A375 (cell line): ENCODE measurements at places on chromosomes 2 and 18. TPM values are rescaled to one million over a fixed set of nuclear protein-coding genes. Genes with fewer than 3 reads are reported as not detected.

Gene IL1RL1
- total RNA-seq, result 2.8 and 4.2 TPM in 2 replicates

Gene GNLY
- total RNA-seq, result not detected in 2 replicates

Gene ARL6IP6
- 13.8 and 17.7 TPM in 2 replicates for total RNA-seq

Gene VRK2
- 19.0 and 23.6 TPM in 2 replicates for total RNA-seq

Gene SOWAHC
- 7.9 and 12.4 TPM in 2 replicates for total RNA-seq

Gene TXNDC2
- total RNA-seq, result 0.08 TPM in 1 of 2 replicates, not detected in the other

Gene SLC11A1
- total RNA-seq, result 0.16 and 1.7 TPM in 2 replicates

Gene C2orf78
- not detected in 2 replicates for total RNA-seq

Gene AOX1
- total RNA-seq, result 2.6 and 3.1 TPM in 2 replicates

Gene NOP58
- 104 and 125 TPM in 2 replicates for total RNA-seq

Gene TMEM17
- total RNA-seq, result 4.3 TPM in 2 replicates

Gene HTRA2
- 50.9 and 52.6 TPM in 2 replicates for total RNA-seq

Gene GALNT14
- 27.8 and 28.3 TPM in 2 replicates for total RNA-seq

Gene ZBTB7C
- total RNA-seq, result not detected in 2 replicates

Gene TIGD1
- total RNA-seq, result 9.6 and 12.2 TPM in 2 replicates

Gene FRZB
- not detected in 2 replicates for total RNA-seq

Gene NAT8
- total RNA-seq, result not detected in 2 replicates

Gene SPDYA
- 0.49 and 1.6 TPM in 2 replicates for total RNA-seq

Gene INHA
- total RNA-seq, result 0.83 and 1.7 TPM in 2 replicates

Gene POTEJ
- 0.03 and 0.19 TPM in 2 replicates for total RNA-seq

Gene TMEFF2
- 0.08 and 0.40 TPM in 2 replicates for total RNA-seq

Gene CD226
- total RNA-seq, result 0.15 and 0.42 TPM in 2 replicates

Gene NCL
- 364 and 366 TPM in 2 replicates for total RNA-seq

Gene GTF2A1L
- total RNA-seq, result 0.08 TPM in 1 of 2 replicates, not detected in the other

Gene ROCK1
- 13.9 and 15.3 TPM in 2 replicates for total RNA-seq

Gene AMER3
- total RNA-seq, result not detected in 2 replicates

Gene DSG1
- total RNA-seq, result not detected in 2 replicates

Gene CRYBA2
- 4.2 TPM in 1 of 2 replicates, not detected in the other for total RNA-seq

Gene C2orf80
- total RNA-seq, result not detected in 2 replicates

Gene HDLBP
- total RNA-seq, result 326 and 357 TPM in 2 replicates

Gene CYTIP
- total RNA-seq, result not detected in 2 replicates

Gene RAPGEF4
- total RNA-seq, result 0.53 and 2.2 TPM in 2 replicates

Gene C1GALT1C1L
- 1.1 and 3.3 TPM in 2 replicates for total RNA-seq

Gene KANSL1L
- 5.7 and 7.7 TPM in 2 replicates for total RNA-seq

Gene STAT4
- 0.11 TPM in 1 of 2 replicates, not detected in the other for total RNA-seq

Gene CNRIP1
- total RNA-seq, result 6.5 and 7.6 TPM in 2 replicates

Gene NXPH2
- total RNA-seq, result 0.42 TPM in 1 of 2 replicates, not detected in the other

Gene SFTPB
- total RNA-seq, result not detected in 2 replicates

Gene HOXD4
- 0.74 and 1.1 TPM in 2 replicates for total RNA-seq

Gene SLC9A4
- not detected in 2 replicates for total RNA-seq

Gene RFTN2
- 0.88 and 2.3 TPM in 2 replicates for total RNA-seq

Gene OTX1
- total RNA-seq, result 1.3 and 1.5 TPM in 2 replicates

Gene AQP12B
- total RNA-seq, result not detected in 2 replicates

Gene ADD2
- 11.0 and 20.1 TPM in 2 replicates for total RNA-seq

Gene SNRNP27
- 53.8 and 56.6 TPM in 2 replicates for total RNA-seq

Gene RIT2
- total RNA-seq, result not detected in 2 replicates

Gene FNDC4
- total RNA-seq, result 3.2 and 3.8 TPM in 2 replicates

Gene MXD1
- total RNA-seq, result 6.3 and 8.0 TPM in 2 replicates

Gene SLC14A1
- 22.7 and 27.3 TPM in 2 replicates for total RNA-seq

Gene GREB1L
- 2.2 and 3.6 TPM in 2 replicates for total RNA-seq

Gene MRO
- 0.03 TPM in 1 of 2 replicates, not detected in the other for total RNA-seq
